ENCODE measurements at places on chromosomes 7 and 10.

DNA sequence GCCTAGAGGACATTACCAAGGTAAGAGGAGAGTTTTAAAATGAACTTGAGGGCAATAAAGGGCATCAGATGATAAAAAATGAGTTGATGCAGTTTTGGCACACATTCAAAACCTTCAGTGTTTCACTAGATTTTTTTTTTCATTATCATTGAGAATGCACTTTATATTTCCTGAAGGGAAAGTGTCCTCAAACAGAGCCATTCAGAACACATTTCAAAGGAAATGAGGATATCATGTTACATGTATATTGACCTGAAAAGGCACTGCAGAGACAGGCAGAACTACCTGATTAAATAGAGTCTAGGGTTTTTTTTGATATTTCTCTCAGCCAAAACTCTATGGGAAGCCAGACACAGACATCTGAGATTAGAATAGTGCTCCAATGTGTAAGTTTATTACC lies 454.0 kb downstream of the NEBL start:
- no peak for DNase-seq

GRCh38 chr10:61778137-61778536 lies 115.4 kb downstream of the CABCOCO1 start:
- DNase-seq: no peak

DNA sequence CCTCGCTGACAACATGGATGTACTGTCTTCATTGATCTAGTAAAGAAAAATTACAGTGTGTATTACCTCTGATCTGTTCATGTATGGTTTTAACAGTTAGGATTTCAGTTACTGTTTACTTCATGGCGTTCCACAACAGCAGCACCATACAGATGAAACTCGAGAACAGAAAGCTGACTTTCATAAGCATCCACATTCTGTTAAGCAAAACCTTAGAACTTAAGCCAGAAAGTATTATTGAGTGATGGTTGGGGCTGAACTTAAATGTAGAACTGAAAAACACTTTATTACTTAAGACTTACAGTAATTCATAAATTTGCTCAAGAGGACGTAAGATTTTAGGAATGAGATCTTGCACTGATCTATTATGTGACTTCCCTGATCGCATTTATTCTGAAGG lies 3.7 kb downstream of the MRPL32 start:
- no peak for DNase-seq

DNA sequence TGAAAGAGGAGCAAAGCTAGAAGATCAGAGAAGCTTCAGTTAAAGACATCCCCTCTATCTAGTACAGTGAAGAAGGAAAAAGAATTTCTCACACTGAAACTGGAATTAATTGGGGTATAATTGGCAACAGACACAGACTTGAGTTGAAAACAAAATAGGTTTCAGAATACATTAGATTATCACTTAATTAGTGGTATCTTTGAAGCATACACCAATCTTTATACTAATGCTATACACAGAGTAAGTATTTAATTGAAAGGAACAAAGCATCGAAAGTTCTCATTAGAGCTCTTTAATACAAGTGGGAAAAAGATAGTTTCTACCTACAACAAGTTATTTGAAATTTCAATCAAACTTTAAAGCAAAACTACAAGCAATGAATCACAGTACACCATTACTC lies 128.2 kb downstream of the THSD7A start:
- no peak for DNase-seq

DNA sequence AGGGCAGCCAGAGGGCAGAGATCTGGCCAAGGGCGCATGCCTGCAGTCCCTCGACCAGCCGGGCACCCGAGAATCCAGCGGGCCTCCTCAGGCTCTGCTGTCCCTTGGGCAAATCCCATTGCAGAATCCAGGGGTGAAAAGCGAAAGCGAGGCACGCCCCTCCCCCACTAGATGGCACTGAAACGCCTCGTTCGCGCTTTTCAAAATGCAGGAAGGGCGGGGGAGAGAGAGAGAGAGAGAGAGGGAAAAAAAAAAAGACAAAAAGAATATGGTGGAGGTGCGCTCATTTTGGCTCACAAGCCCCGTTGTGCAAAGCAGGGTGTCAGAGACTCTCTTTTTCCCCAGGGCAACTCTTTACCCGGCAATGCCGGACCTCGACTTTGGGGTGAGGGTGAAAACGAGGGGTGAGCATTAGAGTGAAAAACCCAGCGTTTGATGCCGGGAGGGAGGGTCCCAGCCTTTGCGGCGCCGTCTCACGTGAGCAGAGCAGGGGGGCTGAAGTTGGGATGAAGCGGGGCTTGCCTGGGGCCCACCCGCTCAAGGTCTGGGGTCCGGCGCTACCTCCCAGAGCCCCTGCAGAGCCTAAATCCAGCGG lies 2.5 kb upstream of the TMEM178B start:
- peak; percentile 10 for DNase-seq

- no peak for DNase-seq
Observed at GRCh38 chr7:17103170-17103569, 195.3 kb upstream of the AHR start.

DNA sequence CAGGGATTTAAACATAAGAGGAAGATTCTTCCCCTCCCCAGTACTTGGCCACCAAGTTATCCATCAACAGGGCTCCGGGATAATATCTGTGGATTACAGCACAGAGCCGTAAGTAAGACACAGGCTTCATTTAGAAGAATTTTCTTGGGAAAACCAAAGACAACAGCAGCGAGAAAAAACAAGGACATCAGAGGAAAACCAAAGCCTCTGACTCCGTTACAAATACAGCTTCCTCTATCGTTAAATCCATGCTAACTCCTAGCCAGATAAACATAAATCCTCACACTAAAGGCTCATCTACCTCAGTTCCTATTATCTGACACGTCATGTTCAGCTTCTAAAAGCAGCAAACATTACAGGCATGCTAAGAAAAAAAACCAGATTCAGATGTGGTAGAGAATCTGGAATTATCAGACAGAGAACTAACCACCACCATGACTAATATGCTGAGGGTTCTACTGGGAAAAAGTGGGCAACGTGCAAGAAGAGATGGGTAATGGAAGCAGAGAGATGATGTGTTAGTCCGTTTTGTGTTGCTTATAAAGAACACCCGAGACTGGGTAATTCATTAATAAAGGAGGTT lies 48.4 kb downstream of the BRI3 start:
- DNase-seq: peak; percentile 82

GRCh38 chr7:131221061-131221460 lies 106.6 kb upstream of the MKLN1 start:
- no peak for DNase-seq

- no peak for DNase-seq
Observed at GRCh38 chr10:6470894-6471618, 109.0 kb downstream of the PRKCQ start.

DNA sequence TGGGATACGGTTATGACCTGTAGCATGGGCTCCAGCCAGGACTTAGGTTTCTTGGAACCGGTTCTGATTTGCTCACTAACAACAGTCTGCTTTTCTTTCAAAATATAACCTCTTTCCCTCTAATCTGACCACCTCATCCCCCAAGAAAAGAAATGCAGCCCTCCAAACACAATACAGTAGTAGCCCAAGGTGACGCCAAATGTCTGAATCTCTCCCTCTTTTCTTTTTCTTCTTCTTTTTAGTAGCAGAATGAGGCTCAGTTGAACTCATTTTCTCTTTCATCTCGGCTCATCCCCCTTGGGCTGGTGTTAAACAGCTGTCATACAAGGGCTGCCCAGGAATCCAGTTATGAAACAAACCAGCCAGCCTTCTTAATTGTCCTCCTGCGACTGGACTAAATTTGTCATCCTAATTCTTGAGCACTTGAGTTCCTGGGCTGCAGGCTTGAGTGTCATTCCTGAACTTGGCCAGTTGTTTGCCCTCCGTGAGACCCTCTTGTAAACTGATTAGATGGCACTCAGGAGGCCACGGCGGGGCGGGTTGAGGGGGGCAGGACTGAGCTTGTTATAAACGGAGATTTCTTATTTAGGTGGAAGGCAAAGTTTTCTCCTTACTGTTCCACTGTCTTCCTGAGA lies 94.8 kb downstream of the SORCS3 start:
- no peak for DNase-seq

DNA sequence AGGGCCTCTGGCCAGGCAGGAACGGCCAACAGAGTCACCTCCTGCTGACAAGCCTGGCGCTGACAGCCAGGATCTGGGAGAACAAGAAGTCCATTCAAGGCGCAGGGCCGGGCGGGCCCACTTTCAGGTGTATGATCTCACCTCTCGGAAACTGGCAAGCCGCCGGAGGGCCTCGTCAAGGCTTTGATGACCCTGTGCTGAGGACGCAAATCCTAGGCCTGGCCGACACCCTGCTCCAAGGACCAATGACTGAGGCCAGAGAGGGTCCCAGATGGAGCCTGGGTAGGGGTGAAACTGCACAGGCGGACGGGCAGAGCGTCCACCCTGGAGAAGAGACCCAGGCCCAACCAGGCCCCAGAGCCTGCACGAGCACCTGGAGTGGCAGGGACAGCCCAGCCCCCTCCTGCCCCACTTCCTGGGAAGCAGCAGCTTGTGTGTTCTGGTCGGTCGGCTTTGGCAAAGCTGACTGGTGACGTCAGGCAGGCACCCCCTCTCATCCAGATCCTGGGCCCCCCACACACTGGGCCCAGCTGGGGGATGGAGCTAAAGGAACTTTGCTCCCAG lies 30.6 kb downstream of the MYL10 start:
- no peak for DNase-seq

DNA sequence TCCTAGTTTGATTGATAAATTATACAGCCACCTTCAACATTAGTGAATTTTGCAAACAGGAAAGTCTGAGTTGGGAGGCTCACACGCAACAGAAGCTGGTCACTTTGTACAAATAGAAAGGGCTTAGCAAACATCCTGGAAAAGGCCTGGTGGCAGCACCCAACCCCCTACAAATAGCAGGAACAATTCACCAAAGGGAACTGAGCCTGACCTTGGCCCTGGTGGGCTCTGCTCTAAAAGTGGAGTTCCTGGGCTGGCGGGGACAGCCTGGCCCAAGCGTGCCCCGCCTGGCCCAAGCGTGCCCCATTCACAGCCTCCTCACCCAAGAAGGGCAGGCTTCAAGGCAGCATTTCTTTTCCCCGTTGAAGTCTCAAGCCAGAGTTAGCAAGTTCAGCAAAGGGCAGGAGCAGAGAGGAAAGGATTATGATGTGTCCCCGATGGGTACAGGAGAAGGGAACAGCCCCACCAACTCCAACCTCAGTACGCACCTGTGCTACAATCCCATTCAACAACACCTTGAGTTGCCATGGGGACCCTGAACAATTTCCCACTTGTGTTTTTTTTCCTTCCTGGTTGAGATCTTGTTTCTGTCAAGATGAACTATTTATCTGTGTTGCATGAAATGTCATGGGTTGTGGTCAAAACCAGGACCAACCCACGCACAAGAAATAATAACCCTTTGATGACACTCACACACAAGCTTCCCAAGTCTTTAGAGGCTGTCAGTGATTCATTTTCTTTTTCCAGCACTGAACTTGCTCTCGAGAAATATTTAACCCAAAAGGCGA lies 43.4 kb downstream of the RGS10 start:
- peak; percentile 63 for DNase-seq

GRCh38 chr10:25297466-25297865 lies 122.7 kb downstream of the GPR158 start:
- DNase-seq: no peak

GRCh38 chr10:15730341-15730740 lies 10.6 kb upstream of the ITGA8 start:
- no peak for DNase-seq

DNA sequence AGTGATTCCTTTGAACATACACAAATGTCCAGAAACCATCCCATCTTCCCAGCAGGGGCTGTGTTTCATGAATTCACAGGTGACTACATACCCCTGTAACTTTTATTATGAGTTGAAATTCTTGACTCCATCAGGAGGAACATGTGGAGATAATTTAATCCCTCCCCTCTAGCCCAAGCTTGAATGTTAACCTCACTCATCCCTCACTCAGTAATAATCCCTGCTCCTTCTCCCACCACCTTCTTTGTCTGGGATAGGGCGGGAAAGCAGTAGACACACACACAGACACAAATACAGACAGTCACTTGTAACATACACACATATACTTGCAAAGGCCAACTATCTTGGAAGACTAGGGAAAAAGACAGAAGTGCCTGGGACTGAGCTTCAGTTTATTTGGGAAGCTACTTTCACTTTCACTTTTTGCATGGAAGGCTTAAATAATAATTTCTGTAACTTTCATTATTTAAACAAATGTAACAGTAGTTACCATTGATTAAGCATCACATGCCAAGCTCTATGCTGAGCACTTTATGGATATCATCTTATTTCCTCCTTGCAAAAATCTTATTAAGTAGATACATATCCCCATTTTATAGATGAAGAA lies 7.3 kb downstream of the AASS start:
- peak; percentile 44 for DNase-seq

DNA sequence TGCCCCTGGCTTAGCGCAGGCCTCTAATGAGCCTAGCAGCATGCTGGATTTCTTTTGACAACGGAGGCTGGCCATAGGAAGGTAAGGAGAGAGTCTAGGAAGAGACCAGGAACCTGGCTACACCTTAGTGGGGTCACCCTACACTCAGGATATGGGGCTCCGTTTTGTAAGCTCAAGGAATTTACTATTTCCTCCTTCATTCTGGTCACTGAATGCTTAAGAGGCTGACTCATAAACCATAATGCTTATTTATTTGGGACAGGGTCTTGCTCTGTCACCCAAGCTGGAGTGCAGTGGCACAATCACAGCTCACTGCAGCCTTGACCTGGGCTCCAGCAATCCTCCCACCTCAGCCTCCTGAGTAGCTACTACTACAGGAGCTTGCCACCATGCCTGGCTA lies 38.4 kb downstream of the CARD11 start:
- DNase-seq: peak; percentile 12

- DNase-seq: no peak
Observed at GRCh38 chr10:80167471-80168161, 35.1 kb downstream of the PLAC9 start.

- no peak for DNase-seq
Observed at GRCh38 chr10:67088036-67088435, 162.2 kb downstream of the LRRTM3 start.

DNA sequence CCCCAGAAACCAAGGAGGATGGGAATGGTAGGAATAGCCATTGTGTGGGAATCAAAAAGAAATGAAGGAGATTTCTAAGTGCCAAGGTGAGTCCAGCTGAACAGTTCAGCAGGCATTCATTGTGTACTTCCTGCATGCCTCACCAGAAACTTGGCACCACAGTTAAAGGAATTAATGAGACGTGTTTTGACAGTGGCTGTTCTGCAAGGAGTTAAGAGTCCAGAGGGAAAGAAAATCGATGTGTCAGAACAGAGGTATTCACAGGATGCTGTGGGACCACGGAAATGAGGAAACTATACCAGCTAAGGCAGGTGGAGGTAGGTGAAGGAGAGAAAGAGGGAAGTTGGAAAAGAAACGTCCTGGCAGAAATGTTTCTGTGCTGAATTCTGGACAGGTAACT lies 78.1 kb downstream of the PRKCQ start:
- DNase-seq: no peak

GRCh38 chr7:33050535-33051318 lies 11.8 kb downstream of the NT5C3A start:
- DNase-seq: peak; percentile 50

- no peak for DNase-seq
Observed at GRCh38 chr7:138944592-138944991, 36.6 kb downstream of the KIAA1549 start.

- DNase-seq: no peak
Observed at GRCh38 chr10:34292675-34293074, 522.4 kb downstream of the PARD3 start.
